ENCODE measurements at places on chromosomes 12 and 14.

- no peak for DNase-seq
Measured at GRCh38 chr12:88645816-88646215, 65.5 kb upstream of the KITLG start.

DNA sequence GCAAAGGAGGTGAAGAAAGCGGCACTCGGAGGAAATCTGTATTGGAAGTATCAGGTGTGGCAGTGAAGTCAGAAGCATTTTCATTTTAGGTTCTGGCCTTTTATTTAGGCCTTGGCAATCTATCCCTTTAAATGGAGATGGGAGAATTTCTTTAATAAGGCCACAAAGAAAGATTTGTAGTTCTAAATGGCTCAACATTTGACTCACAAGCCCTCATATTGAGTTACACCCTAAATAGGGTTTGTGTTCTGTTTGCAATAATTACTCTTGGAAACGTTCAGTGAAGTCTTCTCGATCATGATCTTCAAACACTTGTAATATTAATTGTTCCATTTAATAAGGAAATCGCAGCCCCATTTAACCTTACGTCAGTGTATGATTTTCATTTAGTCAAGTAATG is 25.3 kb upstream of the TMEM260 start:
- no peak for DNase-seq

GRCh38 chr14:22320362-22320750 is 268.7 kb downstream of the DAD1 start:
- DNase-seq = no peak

DNA sequence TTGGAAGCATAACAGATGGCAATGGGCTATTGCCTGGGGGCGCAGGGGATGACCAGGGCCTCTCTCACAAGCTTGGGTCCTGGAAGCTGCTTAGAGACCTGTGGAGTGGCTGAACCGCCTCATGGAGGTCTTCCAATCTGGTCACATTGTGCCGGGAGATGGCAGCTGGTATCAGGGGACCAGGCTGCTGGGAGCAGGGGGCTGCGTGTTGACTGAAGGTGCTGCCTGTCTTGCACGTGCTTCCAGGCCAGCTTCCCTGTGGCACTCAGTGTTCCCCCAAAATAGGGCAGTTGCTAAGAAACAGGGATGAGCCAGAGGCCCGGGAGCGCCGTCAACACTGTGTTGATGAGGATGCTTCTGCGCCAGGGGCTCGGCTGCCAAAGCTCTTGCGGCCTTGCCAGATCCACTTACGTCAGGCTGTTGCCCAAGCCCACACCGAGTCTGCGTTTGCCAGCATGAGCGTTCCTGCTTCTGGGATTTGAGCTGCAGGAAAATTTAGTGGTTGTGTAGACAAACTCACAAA is 39.8 kb downstream of the ELK3 start:
- no peak for DNase-seq

GRCh38 chr14:65214741-65215140 is 112.4 kb upstream of the MAX start:
- DNase-seq = no peak

- DNase-seq = no peak
Measured at GRCh38 chr12:32718926-32719325, 36.8 kb downstream of the YARS2 start.
